ENCODE measurements at places on chromosomes 13 and 19.

DNA sequence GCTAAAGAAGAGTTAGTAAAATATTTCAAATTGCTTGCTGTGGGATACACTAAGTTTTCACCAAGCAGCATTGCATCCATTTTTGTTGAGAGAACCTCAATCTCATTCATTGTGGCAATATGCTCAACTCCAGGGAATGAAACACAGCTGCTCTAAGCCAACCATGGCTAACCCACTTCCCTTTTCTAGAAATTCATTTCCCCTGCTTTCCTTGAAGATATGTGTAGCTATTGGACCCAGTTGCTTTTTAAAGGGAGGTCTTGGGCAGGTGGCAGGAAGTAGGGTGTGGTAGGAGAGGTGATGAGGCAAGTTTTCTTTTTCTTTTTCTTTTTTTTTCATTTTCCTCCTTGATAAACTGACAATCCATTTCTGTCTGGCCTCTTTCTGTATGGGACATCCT lies 452.2 kb downstream of the FGF14 start:
- DNase-seq, result no peak
- H3K4me1 ChIP-seq, result no peaks in the 10 kb centered on the region
- no peak overlapping the region for H3K4me3 ChIP-seq
- H3K27ac ChIP-seq, result no peak overlapping the region

DNA sequence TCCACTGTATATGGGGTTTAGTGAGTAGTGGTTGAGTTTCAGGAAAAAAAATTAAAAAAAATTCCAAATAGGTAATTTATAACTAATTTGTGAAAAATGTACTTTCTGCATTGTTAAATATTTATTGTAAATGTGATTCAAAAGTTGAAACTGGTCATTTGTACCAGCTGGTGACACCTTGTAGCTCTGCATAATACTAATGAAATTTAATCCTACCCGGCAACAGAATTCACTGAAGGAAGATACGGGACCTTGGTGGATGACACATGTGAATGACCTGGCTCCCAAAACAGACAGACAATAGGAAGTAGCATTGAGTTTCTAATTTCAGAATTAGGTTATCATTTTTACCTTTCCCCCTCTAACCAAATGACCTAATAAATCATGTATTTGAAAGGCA lies 73.8 kb downstream of the SLITRK6 start:
- H3K4me3 ChIP-seq, result no peak overlapping the region
- no peaks in the 10 kb centered on the region for H3K36me3 ChIP-seq
- no peak for DNase-seq
- no peaks in the 10 kb centered on the region for H3K27me3 ChIP-seq

DNA sequence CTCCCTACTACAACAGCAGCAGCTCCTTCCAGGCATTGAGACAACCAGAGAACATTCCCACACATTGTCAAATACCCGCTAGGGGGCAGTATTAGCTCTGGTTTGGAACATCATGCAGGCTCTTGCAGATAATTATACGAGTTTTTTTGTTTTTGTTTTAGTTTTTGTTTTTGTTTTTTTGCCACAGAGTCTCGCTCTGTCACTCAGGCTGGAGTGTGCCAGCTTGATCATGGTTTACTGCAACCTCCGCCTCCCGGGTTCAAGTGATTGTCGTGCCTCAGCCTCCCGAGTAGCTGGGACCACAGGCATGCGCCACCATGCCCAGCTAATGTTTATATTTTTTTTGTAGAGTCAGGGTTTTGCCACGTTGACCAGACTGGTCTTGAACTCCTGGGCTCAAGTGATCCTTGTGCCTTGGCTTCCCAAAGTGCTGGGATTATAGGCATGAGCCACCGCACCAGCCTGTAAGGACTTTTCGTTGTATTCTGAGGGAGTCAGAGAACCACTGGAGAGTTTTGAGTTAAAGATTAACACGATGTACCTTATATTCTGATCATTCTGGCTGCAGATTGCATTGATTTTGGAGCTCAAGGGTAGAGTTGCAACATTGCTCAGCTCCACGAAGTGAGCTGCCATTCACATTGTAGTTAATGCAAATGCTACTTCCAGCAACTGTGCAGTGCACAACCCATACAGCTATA lies 41.7 kb upstream of the CEACAM20 start:
- H3K4me1 ChIP-seq, result no peaks in the 10 kb centered on the region
- no peaks in the 10 kb centered on the region for H3K27me3 ChIP-seq
- no peaks in the 10 kb centered on the region for H3K36me3 ChIP-seq
- no peak overlapping the region for H3K27ac ChIP-seq
- DNase-seq, result peak; percentile 70

DNA sequence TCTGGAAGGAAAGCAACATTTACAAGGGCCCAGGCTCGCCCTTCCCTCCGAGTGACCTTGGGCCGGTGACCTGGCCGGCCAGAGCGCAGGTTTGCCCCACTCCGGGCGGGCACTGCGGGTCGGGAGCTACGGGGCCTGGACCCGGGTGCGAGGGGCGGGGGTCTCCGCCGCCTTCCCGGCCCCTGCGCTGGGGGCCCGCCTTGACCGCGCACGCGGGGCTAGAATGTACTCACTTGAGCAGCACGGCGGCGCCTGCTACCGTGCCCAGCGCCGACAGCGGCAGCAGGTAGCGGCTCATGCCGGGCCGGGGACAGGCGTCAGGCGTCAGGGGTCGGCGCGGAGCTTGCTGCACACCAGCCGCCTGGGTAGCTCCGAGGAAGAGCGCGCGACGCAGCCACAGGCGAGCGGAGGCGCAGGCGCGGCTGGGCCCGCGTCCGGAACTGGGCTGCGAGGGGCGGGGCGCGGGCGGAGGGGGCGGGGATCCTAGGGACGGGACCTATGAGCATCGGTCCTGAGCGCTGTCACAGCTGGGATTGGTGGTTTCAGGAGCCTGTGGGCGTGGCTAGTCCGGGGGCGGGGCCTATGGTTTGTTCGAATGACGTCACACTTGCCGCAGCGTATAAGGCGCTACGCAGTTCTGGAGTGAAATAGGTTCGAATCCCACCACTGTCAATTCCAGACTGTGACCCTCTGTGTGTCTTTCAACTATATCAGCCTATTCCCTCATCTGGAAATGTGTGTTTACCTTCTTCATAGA lies at the start of gene RDH13:
TSS of gene RDH13 (minus strand) at position 414 of the 757 bp plus-strand sequence. CDS start at position 298, 116 bp downstream.
- peaks cover 13% of the 10 kb centered on the region for H3K36me3 ChIP-seq
- H3K27ac ChIP-seq, result peak within 1 kb of the TSS; percentile 88
- peaks cover 28% of the 10 kb centered on the region for H3K4me1 ChIP-seq
- H3K4me3 ChIP-seq, result peak within 1 kb of the TSS; percentile 83
- peaks cover 36% of the 10 kb centered on the region for H3K27me3 ChIP-seq

- H3K27me3 ChIP-seq, result peaks cover 5% of the 10 kb centered on the region
- H3K4me1 ChIP-seq, result no peaks in the 10 kb centered on the region
- DNase-seq, result no peak
- no peak overlapping the region for H3K4me3 ChIP-seq
- no peaks in the 10 kb centered on the region for H3K36me3 ChIP-seq
- no peak overlapping the region for H3K27ac ChIP-seq
Measured at GRCh38 chr13:44331912-44332851, 41.4 kb upstream of the SERP2 start.

GRCh38 chr19:48390188-48391099 lies 907 bp downstream of the KDELR1 start:
- H3K4me1 ChIP-seq, result peaks cover 27% of the 10 kb centered on the region
- peak overlapping the region; percentile 95 for H3K4me3 ChIP-seq
- peak overlapping the region; percentile 89 for H3K27ac ChIP-seq

- peaks cover 1% of the 10 kb centered on the region for H3K36me3 ChIP-seq
- peak within 1 kb of the TSS; percentile 46 for H3K4me3 ChIP-seq
Measured at GRCh38 chr19:2282062-2282861, at the start of gene PEAK3. Gene PEAK3, minus strand, starts transcription at chr19:2282175. Its CDS starts 1,244 bp downstream, at chr19:2280931.

DNA sequence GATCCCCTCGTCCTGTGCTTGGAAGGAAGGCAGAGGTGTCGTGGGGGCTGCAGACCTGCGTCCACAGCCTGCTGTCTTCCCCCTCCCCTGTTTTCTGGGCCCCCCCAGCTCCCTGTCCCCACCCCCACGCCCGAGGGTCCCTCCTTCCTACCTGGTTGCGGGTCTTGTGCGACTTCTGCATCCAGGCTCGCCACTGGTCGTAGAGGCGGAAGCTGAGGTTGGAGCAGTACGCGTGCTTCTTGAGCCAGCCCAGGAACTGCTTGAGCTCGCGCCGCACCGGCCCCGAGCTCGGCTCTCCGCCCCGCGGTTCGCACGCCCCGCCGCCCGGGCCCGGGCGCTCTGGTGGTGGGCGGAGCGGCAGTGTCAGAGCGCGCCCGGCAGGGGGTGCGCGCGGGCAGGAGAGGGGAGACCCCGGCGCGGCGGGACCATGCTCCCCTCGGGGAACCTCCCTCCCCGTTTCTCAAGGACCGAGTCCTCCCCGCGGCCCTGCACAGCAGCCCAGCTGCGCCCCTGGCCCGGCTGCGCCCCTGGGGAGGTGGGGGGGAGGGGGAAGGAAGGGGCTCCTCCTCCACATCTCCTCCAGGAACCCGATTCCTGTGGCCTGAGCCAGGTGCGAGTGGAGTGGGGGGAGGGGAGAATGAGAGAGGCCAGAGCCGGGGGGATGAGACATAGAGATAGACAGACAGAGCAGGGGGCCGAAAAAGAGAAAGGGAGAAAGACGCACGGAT lies 5.7 kb downstream of the REX1BD start:
- H3K27me3 ChIP-seq, result peaks cover 52% of the 10 kb centered on the region
- peaks cover 25% of the 10 kb centered on the region for H3K4me1 ChIP-seq
- H3K36me3 ChIP-seq, result peaks cover 15% of the 10 kb centered on the region
- H3K27ac ChIP-seq, result no peak overlapping the region
- peak; percentile 81 for DNase-seq

DNA sequence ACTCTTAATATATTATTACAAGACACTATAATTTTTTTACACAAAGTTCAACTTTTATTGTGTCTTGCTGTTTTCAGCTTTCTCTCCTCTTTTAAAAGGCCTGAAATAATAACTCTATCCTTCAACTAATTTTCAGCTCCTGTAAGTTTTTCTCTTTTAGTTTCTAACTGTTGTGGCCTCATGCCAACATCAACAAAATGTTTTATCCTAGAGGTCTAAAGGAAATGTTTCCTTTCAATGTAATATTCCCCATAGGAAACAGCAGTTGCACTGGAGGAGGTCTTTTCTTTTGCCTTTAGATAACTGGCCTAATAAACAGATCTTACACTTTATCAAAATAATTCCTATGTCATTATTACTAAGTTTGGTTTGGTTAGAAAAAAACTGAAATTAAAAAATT lies 8.5 kb upstream of the ZNF616 start:
- peaks cover 11% of the 10 kb centered on the region for H3K36me3 ChIP-seq
- no peak for DNase-seq
- H3K4me3 ChIP-seq, result no peak overlapping the region
- H3K4me1 ChIP-seq, result no peaks in the 10 kb centered on the region
- no peak overlapping the region for H3K27ac ChIP-seq
- no peaks in the 10 kb centered on the region for H3K27me3 ChIP-seq

- H3K27me3 ChIP-seq, result peaks cover 24% of the 10 kb centered on the region
- H3K27ac ChIP-seq, result peak overlapping the region; percentile 83
- H3K4me3 ChIP-seq, result no peak overlapping the region
- H3K4me1 ChIP-seq, result peaks cover 16% of the 10 kb centered on the region
Measured at GRCh38 chr19:6161271-6161850, 25.9 kb downstream of the ACSBG2 start.

- peaks cover 9% of the 10 kb centered on the region for H3K4me1 ChIP-seq
- peaks cover 45% of the 10 kb centered on the region for H3K36me3 ChIP-seq
- DNase-seq, result no peak
Measured at GRCh38 chr19:14127929-14128509, 8.4 kb downstream of the ASF1B start.

DNA sequence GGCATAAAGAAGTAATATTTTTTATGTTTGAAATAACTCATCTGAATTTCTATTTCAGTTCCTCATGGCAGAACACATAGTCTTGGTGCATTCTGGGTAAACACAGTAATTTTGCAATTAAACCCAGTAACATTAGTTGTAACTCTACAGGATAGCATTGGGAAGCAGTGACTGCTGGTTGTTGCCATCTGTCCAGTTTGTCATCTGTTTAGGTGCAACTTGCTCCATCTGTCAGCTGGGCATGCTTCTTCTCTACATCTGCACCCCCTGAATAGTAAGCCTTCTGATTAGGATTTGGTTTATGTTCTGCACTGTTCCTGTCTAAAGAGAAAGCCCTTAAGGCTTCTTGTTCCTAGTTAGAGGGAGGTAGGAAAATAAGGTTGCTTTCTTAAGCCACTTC lies 63.5 kb upstream of the CSNK1A1L start:
- no peak for DNase-seq
- H3K4me3 ChIP-seq, result no peak overlapping the region
- no peak overlapping the region for H3K27ac ChIP-seq

DNA sequence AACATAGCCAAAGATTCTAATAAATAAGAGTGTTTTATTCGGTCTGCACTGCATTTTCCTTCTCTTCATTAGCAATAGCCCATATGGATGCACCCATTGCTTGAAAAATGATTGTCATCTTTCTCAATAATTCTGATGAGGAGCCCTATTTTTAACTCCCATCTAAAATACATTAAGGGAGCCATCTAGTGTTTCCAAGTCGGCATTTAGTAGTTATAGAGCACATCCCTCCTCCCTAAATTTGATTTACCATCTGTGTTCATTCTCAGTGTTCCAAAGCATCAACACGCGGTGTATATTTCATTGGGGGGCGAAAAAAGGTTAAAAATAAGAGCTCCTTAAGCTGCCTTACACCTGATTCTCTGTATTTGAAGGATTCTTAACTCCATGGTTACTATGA lies 119.2 kb upstream of the IPO5 start:
- peaks cover 4% of the 10 kb centered on the region for H3K27me3 ChIP-seq
- H3K4me1 ChIP-seq, result no peaks in the 10 kb centered on the region
- H3K36me3 ChIP-seq, result no peaks in the 10 kb centered on the region
- DNase-seq, result no peak

DNA sequence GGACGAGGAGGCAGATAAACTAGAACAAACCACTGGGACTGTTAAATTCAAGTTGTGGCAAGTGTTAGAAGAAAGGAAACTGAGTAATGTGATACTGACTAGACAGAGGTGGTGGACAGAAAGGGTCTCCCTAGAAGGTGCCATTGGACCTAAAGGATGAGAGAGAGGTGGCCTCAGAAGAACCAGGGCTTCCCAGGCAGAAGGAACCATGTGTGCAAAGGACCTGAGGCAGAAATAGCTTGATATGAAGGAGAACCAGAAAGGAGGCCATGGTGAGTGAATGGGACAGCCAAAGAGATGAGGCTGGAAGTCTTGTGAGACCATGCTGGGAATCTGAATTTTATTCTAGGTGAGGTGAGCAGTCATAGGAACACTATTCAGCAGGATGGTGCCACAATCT lies 2.8 kb upstream of the SYDE1 start:
- DNase-seq, result no peak
- no peak overlapping the region for H3K4me3 ChIP-seq
- no peak overlapping the region for H3K27ac ChIP-seq
- no peaks in the 10 kb centered on the region for H3K36me3 ChIP-seq

- no peak overlapping the region for H3K27ac ChIP-seq
- peaks cover 11% of the 10 kb centered on the region for H3K27me3 ChIP-seq
- no peak overlapping the region for H3K4me3 ChIP-seq
Measured at GRCh38 chr13:96988441-96988840, 5.8 kb downstream of the OXGR1 start.

DNA sequence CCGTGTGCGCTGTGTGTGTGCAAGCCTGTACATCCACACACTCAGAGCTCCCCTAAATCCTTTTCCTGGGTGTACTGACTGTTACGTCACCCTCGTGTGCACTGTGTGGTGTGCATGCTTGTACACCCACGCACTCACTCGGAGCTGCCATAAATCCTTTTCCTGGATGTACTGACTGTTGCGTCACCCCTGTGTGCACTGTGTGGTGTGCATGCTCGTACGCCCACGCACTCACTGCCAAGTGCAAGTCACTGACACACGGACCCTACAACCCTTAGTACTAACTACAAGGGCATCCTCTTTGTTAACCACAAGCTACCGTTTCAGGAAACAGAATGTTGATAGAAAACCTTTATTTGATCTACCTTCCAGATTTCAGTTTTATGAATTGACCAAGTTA lies 983.4 kb downstream of the EFNB2 start:
- DNase-seq, result no peak
- no peak overlapping the region for H3K27ac ChIP-seq
- no peaks in the 10 kb centered on the region for H3K4me1 ChIP-seq
- no peak overlapping the region for H3K4me3 ChIP-seq

All from activated naive CD4-positive, alpha-beta T cell treated with anti-CD3 and anti-CD28 coated beads, Interleukin-2, amount 10 ng/mL, durations not matched to agents 7 days and 5 days (primary cell).